ENCODE measurements at places on chromosomes 7 and 10. TPM values are rescaled to one million over a fixed set of nuclear protein-coding genes. Genes with fewer than 3 reads are reported as not detected.

- DNase-seq, result no peak
Observed at GRCh38 chr10:73398024-73398423, 15.8 kb downstream of the ANXA7 start.

DNA sequence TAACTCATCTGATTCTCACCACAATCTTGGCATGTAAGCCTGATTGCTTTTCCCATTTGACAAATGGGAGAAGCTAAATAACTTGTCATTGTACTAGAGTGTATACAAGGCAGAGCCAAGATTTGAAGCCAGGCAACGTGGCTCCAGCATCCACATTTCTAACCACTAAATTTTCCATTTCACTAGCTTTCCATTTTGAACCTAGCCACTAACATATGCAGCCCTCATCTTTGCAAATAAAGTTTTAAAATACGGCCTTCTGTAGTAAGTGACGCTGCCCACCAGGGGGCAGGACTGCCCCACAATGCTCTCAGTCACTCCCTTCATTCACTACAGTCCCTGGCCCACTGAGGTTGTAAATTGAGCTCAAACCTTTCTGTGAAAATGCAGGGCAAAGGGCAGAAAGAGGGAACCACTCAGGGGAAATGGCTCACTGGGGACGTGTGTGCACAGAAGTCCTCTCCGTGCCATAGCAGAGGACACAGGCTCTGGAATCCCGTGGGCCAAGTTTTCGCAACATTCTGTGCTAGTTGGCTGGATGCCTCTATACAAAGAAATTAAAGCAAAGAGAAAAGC lies 315.7 kb downstream of the TNS3 start:
- peak; percentile 61 for DNase-seq

Gene ODAD2
- 2.0 TPM for total RNA-seq

Gene SMKR1
- total RNA-seq, result not detected

Gene CPEB3
- 0.82 TPM for total RNA-seq

Gene ZSCAN25
- 28.3 TPM for total RNA-seq

Gene UBE2D4
- 12.1 TPM for total RNA-seq

GRCh38 chr7:24877790-24878311 lies 102.1 kb downstream of the OSBPL3 start:
- no peak for DNase-seq

- DNase-seq, result no peak
Observed at GRCh38 chr10:112395809-112396530, 22.1 kb downstream of the ACSL5 start.

DNA sequence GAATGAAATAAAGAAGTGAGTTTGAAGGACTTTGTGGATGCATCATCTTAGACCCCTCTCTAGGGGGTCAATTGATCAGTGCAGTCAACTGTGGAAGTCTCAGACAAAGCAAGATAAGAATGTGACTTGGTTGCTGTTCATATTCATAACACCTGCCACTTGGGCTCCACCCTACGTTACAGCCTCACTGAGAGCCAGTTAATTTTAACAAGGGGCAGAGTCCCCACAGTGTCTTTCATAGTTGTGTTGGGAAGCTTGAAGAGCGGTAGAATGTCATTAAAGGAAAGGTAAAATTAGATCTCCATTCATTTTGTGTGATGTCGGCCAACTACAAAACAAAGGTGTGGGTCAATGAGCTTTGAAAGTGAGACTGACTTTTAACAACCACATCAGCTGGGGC lies 442.1 kb upstream of the C7orf33 start:
- DNase-seq, result no peak

GRCh38 chr10:13206546-13207443 lies 27.4 kb downstream of the UCMA start:
- DNase-seq, result no peak

GRCh38 chr10:100819424-100819823 lies 74.0 kb downstream of the PAX2 start:
- DNase-seq, result no peak

DNA sequence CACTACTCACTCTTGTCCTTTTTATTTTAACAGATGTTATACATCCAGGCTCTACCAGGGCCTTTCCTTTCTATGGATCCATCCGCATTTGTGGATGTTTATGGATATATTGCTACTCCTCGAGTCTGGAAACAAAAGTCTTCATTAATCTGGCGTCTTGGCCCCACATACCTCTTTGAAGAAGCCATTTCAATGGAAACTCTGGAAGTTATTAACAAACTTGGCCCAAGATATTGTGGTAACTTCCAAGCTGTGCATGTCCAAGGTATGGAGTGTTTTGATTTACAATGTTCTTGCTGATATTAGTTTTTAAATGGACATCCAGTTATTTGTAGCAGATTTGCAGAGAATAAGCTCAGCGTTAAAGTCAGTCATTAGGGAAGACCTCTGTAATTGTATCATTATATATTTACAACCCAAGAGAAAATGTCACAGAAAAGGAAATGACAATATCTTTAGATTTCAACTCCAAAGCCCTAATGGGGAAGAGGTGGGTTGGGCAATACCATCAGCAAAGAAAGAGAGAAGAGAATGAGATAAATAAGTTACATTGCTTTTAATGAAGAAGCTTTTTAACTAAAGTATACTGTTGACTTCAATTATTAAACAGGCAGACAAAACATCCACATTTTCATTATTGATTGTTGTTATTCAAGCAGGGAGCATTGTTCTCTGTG lies 102.1 kb downstream of the WDFY4 start:
- no peak for DNase-seq

Measured in SJSA1 (cell line).